ENCODE measurements at places on chromosomes 16 and 17.

DNA sequence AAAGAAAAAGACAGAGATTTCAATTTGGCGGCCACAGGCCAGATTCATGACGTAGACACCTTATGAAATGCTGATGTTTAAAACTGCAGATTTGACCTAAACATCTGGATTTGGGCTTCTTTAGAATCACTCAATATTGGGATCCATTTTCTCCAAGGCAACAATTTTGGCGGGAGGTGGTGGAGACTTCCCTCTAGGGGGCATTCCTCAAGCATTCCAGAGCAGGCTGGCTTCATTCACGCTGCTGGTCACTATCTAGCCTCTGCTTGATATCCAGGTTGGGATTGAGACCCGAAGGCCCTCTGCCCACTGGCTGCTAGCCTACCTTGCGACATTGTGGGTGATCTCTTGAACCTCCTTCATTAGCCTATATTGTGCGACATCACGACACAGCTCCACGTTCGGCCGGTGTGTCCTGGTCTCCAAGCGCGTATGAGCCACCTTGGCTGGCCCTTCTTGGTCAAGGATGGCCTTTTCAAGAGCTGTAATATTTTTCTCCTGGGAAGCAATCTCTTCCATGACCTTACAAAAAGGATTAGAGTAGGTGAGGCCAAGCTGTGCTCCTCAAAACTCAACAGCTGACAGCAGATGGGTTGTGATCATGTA, 24.5 kb downstream of the FBXO39 start:
- DNase-seq: no peak

- no peak for DNase-seq
These were observed 18.9 kb downstream of the TEKT5 start for GRCh38 chr16:10675861-10676260.

DNA sequence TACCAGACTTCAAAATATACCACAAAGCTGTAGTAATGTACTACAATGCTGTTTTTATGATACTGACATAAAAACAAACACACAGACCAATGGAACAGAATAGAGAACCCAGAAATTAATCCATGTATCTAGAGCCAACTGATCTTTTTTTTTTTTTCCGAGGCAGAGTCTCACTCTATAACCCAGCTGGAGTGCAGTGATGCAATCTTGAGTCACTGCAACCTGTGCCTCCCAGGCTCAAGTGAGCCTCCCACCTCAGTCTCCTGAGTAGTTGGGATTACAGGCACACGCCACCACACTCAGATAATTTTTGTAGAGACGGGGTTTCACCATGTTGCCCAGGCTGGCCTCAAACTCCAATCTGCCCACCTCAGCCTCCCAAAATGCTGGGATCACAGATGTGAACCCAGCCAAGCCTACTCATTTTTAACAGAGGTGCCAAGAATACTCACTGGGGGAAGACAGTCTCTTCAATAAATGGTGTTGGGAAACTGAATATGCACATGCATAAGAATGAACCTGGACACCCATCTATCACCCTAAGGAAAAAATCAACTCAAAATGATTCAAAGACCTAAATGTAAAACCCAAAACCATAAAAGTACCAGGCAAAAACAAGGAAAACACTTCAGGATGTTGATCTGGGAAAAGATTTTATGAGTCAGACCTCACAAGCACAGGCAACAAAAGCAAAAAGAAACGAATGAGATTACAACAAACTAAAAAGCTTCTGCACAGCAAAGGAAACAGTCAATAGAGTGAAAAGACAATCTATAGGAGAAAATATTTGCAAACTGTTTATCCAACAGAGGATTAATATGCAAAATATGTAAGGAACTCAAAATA, 63.1 kb downstream of the STX8 start:
- no peak for DNase-seq

- DNase-seq: no peak
These were observed 324.7 kb downstream of the BCAS3 start for GRCh38 chr17:61002316-61002736.
